ENCODE measurements at places on chromosomes 7 and 10.

GRCh38 chr10:17101257-17101909 is 28.2 kb downstream of the CUBN start:
- DNase-seq, result no peak

DNA sequence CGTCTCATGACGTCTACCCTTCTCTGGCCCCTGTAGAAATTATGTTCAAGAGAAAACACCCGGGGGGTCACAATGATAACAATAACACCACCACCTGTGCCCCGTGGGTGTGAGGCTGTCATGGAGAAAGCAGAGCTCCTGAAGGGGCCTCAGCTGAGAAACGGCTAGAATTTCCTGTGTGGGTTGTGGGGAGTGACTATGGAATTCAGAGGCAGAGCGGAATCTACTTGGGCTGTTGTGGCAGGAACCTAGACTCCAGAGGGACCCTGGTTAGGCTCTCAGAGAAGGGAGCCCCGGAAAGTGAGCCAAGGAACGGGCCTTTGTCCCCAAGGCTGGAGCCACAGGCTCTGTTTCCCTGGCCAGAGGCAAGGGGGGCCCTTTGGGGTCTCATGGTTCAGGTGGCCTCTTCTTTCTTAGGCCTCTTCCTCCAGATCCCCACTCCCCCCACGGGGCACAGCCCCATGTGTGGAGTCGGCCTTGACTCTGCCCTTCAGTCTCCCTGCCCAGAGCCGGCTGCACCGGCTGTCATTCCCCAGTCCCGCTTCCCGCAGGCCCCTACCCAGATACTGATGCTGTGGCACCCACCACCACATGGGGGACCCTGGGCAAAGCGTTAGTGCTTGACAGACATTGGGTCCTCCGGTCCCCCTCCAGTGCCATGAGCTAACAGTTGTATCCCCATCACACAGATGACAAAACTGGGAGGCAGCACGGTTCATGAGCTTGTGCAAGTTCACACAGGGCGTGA is 6.5 kb upstream of the GIMAP8 start:
- DNase-seq, result no peak

- no peak for DNase-seq
Measured at GRCh38 chr7:85104432-85105205, 82.2 kb downstream of the SEMA3D start.

GRCh38 chr10:28367929-28368484 is 65.1 kb upstream of the MPP7 start:
- no peak for DNase-seq

GRCh38 chr10:48194830-48195229 is 79.7 kb downstream of the FRMPD2 start:
- no peak for DNase-seq

DNA sequence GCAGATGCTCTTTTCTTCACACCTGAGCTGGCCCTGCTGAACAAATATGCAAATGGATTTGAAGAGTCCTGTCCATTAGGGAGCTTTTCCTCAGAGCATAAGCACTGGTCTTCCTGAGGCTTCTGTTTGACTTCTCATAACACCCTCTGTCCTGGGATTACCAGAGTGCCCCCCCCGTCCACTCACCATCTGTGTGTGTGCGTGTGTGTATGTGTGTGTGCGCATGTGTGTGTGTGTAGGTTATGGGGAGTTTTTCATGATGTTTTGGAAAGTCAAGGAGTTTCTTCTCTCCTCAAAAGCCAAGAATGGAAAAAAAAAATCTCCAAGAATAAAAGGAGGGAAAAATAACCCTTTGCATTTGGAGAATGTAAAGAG is 57.7 kb upstream of the COMTD1 start:
- peak; percentile 2 for DNase-seq

DNA sequence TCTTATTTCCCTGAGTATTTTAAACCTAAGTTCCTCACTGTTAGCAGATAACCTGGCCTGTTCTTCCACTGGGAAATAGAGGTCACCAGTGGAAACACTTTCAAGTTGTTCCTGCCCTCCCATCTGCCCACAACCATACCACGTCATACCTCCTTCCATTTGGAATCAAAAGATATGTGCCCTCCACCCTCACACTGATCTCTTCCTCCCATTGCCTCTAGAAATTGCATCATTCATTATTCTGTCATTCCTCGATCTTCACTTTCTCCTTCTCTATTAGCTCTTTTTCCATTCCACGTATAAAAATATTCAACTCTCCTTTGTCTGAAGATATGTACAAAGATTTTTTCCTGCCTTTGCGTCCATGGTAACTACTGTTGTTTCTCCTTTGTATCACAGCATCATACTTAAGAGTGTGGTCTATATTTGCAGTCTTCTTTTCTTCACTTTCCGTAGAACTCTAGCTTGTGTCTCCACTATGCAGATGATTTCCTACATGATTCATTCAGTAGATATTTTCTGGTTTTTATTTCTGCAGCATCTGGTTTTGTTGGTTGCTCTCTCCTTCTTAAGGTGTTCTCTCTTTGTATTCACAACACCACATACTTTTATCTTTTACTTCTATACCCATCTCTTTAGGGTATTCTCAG is 312.3 kb downstream of the REEP3 start:
- DNase-seq, result no peak

- no peak for DNase-seq
Measured at GRCh38 chr7:97732565-97733275, 834 bp downstream of the TAC1 start.

DNA sequence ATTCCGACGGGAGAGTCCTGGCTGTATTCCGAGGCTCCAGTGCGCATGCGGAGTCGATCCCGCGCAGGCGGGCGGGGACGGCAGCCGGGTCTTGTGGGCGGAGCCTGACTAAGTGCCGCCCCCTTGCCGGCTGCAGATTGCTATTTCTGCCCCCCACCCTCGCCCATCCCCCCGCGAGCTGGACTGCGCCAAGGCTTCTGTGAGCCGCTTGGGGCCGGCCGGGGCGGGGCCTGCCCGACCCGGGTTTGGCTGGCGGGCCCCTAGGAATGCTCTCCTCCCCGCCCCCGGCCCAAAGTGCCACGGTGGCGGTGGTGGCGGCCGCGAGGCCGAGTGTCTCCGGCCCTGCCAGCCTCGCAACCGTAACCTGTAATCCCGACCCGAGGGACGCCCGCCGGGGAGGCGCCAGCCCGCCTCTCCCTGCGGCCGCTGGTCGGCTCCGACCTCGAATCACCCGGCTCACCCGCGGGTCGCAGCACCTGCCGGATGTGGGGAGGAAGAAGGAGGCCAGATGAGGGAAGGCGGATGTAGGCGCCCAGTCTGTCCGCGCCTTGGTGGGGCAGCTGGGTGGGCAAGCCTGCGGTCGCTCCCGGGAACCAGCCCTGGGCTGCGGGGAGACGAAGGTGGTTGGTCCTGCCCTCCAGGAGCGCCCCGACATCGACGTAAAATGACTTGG is 702 bp upstream of the KAZALD1 start:
- DNase-seq, result peak; percentile 87

- peak; percentile 40 for DNase-seq
Measured at GRCh38 chr10:14312014-14312413, 18.7 kb downstream of the FRMD4A start.

GRCh38 chr7:144628176-144628575 is 207.7 kb downstream of the TPK1 start:
- no peak for DNase-seq

DNA sequence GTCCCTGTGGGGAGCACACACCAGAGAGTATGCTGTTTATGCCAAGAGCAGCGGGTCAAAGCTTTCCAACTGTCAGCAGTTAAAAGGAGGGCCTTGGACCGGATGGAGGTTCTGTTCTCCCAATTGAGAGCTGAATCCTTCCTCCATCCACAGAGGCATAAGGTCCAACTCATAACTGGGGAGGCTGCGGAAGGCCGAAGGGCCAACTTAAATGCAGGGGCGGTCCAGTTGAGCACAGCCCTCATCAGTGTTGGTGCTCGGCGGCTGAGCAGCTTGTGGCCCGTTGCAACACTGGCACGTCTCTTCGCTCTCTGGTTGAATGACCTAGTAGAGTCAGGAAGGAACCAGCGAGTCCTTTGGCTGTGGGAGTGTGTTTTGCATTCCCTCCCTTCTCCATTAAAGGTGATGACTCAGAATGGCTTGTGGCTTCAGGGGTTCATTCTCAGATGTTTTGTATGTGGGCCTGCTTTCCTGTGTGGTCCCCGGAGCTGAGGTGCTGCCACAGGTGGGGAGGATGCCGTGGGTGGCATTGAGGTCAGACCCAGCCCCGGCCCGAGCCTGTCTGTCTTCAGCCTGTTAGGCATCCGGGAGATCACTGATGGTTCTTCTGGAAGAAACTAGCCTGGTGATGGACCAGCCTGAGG is 44.8 kb upstream of the DMBT1 start:
- no peak for DNase-seq

- no peak for DNase-seq
Measured at GRCh38 chr10:60898321-60898720, 45.7 kb downstream of the RHOBTB1 start.

DNA sequence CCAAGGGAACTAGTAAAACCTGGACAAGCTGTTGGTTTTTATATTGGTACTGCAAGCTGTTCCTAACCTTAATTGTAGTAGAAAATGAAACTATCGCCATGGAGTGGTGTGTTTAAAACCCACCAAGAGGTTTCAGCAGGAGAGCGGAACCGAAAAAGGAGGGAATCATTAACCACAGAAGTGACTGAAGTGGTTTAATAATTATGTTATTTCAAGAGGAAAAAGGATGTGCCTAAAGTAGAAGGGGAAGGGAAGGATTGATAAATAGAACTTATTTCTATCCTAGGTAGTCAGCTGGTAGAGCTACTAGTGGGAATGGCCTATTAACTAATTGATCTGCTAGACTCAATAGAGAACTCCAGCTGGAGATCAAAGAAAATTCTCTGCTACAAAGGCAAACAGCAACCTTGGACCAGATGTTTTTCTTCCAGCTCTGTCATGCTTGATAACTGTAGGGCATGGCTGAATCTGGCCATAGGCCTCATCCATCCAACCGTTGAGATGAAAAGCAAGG is 91.8 kb downstream of the BAMBI start:
- no peak for DNase-seq

GRCh38 chr10:109956454-109957091 is 33.3 kb upstream of the XPNPEP1 start:
- DNase-seq, result no peak

DNA sequence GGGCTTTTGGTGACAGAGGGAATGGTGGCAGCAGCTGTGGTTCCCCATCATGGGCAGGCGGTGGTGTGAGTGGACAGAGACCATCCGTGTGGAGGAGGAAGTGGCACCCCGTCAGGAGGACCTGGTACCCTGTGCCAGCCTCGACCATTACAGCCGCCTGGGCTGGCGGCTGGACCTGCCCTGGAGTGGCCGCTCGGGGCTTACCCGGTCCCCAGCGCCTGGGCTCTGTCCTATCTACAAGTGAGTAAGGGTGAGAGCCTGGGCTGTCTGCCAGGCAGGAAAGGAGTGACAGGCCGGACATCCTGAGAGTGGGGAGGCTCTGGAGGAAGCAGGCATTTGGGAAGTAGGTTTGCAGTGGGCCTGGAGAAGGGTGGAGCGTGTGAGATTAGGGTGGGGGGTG is 2.9 kb upstream of the ZNF467 start:
- DNase-seq, result peak; percentile 14

- DNase-seq, result no peak
Measured at GRCh38 chr7:43460733-43461348, 122.1 kb upstream of the STK17A start.

DNA sequence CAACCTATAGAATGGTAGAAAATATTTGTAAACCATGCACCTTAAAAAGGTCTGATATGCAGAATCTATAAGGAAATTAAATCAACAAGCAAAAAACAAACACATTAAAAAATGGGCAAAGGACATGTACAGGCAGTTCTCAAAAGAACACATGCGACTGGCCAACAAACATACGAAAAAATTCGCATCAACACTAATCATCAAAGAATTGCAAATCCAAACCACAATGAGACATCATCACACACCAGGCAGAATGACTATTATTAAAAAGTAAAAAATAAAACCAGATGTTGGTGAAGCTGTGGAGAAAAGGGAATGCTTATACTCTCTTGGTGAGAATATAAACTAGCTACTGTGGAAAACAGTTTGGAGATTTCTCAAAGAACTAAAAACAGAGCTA is 33.2 kb downstream of the TMEM229A start:
- DNase-seq, result no peak

- no peak for DNase-seq
Measured at GRCh38 chr7:100726996-100727761, 6.2 kb upstream of the ZAN start.

GRCh38 chr10:19730167-19730906 is 85.9 kb upstream of the PLXDC2 start:
- DNase-seq, result no peak

- no peak for DNase-seq
Measured at GRCh38 chr7:2967705-2968104, 76.0 kb downstream of the CARD11 start.

DNA sequence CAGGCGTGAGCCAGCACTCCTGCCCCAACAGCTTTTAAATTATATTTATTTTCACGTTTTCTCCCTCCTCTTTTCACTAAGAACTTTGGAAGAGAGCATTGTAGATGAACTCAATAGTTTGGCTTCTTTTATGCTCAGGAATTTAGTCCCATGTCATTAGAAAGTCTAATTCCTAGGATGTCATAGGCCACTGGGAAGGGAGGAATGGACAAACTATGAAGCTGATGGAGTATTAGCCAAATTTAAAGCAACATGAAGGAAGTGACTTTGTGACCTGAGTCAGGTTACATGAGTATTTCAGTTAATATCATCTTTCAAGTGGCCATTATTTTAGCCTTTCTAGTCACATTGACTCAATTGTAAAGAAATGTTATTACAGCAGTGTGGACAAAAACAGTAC is 18.0 kb upstream of the OPN4 start:
- DNase-seq, result no peak

GRCh38 chr7:155724327-155725005 is 80.0 kb downstream of the RBM33 start:
- no peak for DNase-seq

- no peak for DNase-seq
Measured at GRCh38 chr10:93600446-93601145, 439 bp downstream of the RBP4 start.

DNA sequence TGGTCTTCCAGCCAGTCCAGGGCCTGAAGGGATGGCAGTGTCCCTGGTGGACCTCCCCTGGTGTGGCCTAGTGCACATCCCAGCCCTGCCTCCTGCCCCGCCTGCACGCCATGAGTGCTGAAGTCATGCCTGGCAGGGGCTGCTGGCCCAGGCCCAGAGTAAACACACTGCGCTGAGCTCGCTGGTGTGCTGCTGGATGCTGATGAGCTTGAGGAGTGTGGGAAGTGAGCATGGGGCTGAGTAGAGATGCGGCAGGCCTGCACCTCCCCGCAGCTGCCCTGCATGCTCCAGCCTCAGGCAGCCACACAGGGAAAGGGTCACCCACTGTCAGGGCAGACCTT is 43.2 kb downstream of the HTRA1 start:
- peak; percentile 75 for DNase-seq

GRCh38 chr7:139111811-139112301 is 2.3 kb upstream of the ZC3HAV1 start:
- DNase-seq, result peak; percentile 13

GRCh38 chr10:104252368-104252767 is 2.3 kb upstream of the GSTO1 start:
- DNase-seq, result no peak

- no peak for DNase-seq
Measured at GRCh38 chr10:73789659-73790055, 4.3 kb downstream of the ZSWIM8 start.

GRCh38 chr7:82413237-82413636 is 30.3 kb downstream of the CACNA2D1 start:
- DNase-seq, result no peak

- DNase-seq, result no peak
Measured at GRCh38 chr10:74529205-74529604, 297.2 kb upstream of the KAT6B start.

- peak; percentile 56 for DNase-seq
Measured at GRCh38 chr7:102431617-102432298, 1.6 kb upstream of the ORAI2 start.

- no peak for DNase-seq
Measured at GRCh38 chr7:127539116-127539515, 46.3 kb downstream of the GCC1 start.

GRCh38 chr10:278707-279106 is 143.5 kb downstream of the ZMYND11 start:
- DNase-seq, result no peak
